Stimulated activated CD4-positive, alpha-beta T cell treated with anti-CD3 and anti-CD28 coated beads, Interleukin-2, amount 100 ng/mL, for 48 hours (primary cell): ENCODE measurements at places on chromosomes 2 and 18.
A peak's percentile ranks its signal among the peaks of the same experiment; 100 is the strongest.

GRCh38 chr2:229371086-229371485 is 100.0 kb upstream of the PID1 start:
- DNase-seq, result no peak

- DNase-seq, result no peak
These were observed 95.6 kb upstream of the CDC42EP3 start for GRCh38 chr2:37767046-37767445.

- DNase-seq, result no peak
These were observed 8.8 kb downstream of the NABP1 start for GRCh38 chr2:191686729-191687128.

DNA sequence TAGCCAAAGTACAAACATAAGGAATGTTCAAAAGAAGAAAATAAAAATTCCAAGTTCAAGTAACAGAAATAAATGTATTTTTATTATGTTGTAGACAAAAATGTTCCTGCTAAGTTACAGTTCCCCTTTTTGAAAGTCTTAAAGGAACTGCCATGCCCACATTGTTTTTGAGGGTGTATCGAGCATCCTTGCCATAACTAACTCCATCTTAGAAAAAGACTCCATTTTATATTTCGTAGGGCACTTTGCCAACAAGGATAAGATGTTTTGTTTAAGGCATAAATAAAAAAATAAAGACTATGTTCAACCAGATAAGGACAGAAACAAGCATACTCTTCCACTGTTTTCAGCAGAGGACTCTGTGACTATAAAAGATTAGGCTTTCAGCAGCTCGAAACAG is 67.3 kb downstream of the TMEM237 start:
- no peak for DNase-seq

GRCh38 chr2:74031959-74032287 is 47.2 kb downstream of the TET3 start:
- DNase-seq, result no peak

- DNase-seq, result no peak
These were observed 969.1 kb upstream of the CDH2 start for GRCh38 chr18:29146068-29146467.

GRCh38 chr18:63234841-63235240 is 84.7 kb downstream of the BCL2 start:
- DNase-seq, result no peak

DNA sequence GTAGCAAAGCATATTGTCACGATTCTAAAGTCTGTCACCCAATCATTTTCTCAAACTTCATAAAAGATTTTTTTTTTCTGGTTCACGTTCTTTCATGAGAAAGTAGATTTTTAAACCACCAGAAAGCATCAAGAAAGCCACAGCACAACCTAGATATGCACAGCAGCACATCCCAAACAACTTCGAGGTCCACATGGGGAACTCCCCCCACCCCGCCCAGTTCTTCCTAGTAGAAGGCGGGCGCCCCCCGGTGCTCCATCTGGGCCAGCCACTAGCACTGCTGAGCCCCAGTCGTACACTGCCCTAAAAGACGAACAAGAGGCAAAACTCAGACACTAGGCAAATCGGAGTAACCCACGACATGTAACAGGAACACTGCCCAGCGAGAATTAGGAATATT is 15.5 kb downstream of the HDLBP start:
- no peak for DNase-seq

- no peak for DNase-seq
These were observed 101.7 kb upstream of the MSH2 start for GRCh38 chr2:47301277-47301618.

DNA sequence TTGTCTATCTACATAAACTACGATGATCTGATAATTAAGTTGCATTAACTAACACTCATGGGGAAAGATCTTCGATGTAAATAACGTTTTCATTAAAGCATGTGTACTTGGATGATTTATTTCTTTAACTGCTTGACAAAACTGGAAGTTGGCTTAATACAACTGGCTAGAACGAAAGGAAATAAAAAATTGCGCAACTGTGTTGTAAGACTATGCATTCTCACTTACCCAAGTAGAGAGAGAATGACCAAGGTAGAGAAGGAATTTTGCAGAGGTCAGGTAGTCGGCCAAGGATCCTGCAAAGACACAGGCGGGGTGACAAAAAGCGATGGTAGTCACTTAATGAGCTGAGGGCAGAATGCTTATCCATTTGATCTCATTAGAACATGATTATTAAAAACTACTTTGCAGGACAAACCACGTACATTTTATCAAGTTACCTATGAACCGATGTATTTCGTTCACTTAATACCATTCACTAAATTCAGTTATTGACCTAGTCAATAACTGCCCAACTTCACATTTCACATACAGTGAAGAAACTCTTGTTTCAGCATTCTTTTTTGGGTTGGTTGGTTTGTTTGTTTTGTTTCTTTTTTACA is 900 bp downstream of the SLC40A1 start:
- DNase-seq, result no peak

- DNase-seq, result peak; percentile 2
These were observed 142.0 kb downstream of the COPS8 start for GRCh38 chr2:237227592-237228280.

- DNase-seq, result no peak
These were observed 108.8 kb downstream of the SPHKAP start for GRCh38 chr2:228072669-228073068.

DNA sequence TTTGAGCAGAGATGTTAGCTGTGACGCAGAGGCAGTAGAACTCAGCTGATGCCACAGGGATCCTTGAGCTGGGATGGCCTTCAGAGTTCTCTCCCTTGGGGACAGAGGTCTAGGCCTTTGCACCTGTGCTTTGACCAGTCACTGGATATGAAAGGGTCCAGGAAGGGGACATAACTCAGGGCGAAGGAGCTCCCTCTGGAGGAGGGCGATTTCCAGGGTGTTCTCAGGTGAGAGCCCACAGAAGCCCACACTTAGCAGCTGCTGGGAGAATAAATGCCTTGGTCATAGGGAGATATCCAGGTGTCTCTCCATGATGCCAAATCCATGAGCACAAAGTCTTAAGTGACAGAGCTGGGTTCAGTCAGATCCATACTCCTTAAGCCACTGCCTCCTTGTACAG is 369.2 kb downstream of the NYAP2 start:
- no peak for DNase-seq

DNA sequence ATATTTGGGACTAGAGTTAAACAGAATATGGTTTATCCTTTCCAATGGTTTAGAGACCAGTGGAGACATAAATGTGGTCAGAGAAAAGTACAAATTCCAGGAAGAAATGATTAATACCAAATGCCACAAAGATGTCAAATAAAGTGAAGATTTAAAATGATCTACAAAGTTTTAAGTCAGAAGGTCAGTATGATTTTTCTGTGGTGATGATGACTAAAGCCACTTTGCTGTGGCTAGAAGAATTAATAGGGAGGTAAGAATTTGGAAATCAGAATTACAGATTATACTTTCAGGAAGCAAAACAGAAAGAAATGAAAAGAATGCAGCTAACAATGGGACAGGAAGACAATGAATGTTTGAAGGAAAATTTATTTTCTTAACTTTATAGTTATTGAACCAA is 91.5 kb upstream of the CDH7 start:
- DNase-seq, result no peak

DNA sequence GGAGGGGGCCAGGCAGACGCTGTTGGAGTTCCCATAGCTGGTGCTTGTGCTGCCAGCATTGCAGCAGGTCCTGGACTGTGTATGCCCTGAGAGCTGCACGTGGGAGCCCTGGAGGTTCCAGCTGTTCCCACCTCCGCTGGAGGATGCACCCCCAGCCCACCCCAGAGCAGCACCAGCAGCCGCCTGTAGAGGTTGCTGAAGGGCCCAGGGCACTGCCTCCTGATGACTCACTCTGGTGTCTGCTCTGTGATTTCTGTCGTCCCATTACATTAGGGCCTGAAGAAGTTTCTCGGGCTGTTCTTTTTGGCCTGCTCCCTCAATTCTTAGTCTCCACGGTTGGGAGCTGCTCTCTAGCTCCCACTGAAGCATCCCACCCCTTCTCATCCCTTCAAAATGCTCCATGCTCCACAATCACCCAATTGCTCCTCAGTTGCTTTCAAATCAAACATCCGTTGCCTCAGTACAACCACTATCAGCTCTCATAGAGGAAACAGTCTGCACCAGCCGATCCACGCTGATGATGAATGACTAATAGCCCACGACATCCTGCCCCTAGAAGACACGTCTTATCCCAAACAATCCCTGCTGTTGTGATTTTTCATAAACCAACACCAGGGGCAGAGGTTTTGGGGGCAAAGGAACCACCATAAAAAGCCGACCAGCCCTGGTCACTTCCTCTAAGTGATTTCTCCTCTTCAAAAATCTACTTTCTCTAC is 65.2 kb upstream of the RNF152 start:
- DNase-seq, result no peak

DNA sequence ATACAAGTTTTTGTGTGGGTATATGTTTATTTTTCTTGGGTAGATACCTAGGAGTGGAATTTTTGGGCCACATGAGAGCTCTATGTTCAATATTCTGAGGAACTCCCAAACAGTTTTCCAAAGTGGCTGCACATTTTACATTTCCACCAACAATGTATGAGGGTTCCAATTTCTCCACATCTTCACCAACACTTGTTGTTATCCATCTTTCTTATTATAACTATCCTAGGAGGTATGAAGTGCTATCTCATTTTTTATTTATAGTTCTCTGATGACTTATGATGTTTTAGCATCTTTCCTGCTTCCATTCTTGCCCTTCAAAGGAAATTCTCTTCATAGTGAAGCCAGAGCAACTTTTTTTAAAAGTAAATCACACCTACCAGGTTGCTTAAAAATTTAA is 8.7 kb downstream of the PGAP1 start:
- no peak for DNase-seq

DNA sequence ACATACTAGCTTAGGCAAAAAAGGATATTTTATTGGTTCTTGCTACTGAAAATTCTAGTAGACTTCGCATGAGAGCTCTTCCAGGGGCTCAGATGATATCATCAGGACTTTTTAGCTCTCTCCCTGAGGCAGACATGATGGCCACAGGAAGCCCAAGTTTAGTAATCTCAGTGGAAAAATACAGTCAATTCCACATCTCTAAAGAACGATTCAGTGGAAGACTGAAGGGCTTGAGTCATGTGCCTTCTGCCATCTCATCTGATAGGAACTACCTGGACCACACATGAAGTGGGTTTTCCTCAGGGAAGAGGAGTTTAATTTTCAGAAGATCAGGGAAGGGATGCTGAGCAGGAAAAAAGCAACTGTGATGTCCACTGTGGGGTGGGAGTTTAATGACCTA is 117.3 kb downstream of the TTC27 start:
- DNase-seq, result no peak

GRCh38 chr2:29006092-29006979 is 25.2 kb downstream of the TOGARAM2 start:
- DNase-seq, result no peak

- no peak for DNase-seq
These were observed 215.3 kb upstream of the CDH19 start for GRCh38 chr18:66819235-66819634.

- DNase-seq, result no peak
These were observed 158.4 kb downstream of the FMNL2 start for GRCh38 chr2:152493417-152493816.

DNA sequence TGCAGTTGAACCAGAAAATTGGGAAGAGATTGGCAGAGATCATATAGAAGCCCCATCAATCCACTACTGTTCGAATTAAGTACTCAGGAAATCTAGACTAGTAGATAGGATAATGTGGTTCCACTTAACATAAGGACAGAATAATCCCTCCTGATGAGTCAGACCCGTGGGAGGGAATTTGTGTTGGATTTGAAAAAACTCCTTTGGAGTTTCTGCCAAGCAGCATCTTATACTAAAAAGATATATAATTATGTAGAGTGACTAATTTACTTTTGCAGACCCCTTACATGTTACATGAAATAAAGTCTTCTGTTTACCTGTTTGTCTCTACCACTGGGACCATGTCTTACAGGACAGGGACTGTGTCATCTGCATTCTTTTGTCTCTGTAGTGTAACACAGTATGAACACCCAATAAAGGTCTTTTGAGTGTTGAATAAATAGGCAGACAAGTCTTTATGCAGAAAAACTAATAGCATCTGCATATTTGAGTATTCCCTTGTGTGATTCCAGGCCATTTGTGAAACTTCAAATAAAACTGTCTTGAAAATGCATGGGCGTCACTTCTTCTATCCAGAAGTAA is 122.6 kb upstream of the DNAJC10 start:
- no peak for DNase-seq

DNA sequence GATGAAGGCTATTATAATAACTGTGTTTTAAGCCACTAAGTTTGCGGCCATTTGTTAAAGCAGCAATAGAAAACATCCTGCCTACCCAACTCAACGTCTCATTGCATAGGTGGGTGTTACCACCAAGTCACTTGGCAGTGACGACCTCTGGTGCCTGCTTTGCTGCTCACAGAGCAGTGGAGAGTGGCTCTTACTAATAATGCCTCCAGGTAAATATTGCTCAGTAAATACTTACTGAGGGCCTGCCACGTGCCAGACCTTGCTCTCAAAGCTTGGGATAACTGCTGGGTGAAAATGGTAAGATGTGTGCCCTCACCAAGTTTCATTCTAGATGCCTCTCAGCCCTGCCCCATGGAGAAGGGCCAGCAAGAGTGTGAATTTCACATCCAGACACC is 27.7 kb downstream of the ITGA6 start:
- no peak for DNase-seq

- no peak for DNase-seq
These were observed 19.1 kb downstream of the SCLY start for GRCh38 chr2:238079874-238080327.

GRCh38 chr2:20080839-20081415 is 29.5 kb upstream of the LAPTM4A start:
- no peak for DNase-seq

DNA sequence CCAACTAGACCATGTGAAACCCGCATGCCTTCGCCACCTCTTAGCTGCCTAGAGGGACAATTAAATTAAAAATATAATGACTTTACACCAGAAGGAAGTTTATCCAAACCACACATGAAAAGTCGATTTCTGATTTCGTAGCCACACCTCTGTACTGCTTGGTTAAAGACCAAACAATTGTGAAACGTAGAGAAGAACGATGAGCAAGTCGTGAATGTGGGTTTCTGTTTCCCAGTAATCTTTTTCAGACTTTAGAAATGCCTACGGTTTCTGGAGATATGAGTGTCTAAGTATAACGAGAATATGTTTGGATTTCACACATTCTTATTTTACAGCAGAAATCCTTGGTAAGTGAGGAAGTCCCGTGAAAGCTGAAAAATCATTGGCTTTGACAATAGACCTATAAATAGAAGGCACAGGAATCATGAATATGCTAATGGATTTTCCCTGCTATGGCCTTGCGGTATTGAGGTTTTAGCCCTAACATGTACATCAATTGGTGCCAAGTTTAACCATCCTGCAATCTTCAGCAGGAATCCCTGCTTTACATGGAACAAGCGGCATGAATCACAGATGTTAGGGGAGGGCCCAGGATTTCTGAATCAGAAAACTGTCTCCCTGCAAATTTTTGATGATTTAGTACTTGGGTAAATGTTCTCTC is 105.6 kb downstream of the TTC32 start:
- DNase-seq, result no peak
